ENCODE measurements at places on chromosomes 7 and 10.
A peak's percentile ranks its signal among the peaks of the same experiment; 100 is the strongest.

DNA sequence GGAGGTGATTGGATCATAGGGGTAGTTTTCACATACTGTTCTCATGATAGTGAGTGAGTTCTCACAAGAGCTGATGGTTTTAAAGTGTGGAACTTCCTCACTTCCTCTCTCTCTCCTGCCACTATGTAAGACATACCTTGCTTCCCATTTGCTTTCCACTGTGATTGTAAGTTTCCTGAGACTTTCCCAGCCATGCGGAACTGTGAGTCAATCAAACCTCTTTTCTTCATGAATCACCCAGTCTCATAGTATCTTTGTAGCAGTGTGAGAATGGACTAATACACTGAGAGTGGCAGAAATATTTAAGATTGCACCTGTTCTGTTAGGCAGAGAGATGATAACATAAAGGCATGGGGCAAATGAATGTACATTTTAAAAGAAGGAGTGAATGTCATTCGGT is 507.8 kb downstream of the SORCS3 start:
- no peak for DNase-seq

GRCh38 chr10:36681751-36682632 is 443.4 kb upstream of the ANKRD30A start:
- no peak for DNase-seq

GRCh38 chr7:12907774-12908173 is 220.3 kb downstream of the ARL4A start:
- no peak for DNase-seq

DNA sequence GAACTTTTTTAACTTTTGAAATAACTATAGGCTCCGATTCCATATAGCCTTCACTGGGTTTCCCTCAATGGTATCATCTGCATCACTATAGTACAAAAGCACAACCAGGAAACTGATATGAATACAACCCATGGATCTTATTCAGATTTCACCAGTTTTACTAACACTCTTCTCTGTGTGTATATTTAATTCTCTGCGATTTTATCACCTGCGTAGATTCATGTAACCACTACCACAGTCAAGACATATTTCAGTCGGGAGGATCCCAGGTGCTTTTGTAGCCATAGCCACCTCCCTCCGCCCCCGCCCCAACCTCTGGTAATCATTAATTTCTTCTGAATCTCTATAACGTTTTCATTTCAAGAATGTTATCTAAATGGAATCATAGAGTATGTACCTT is 82.8 kb upstream of the C7orf33 start:
- no peak for DNase-seq

DNA sequence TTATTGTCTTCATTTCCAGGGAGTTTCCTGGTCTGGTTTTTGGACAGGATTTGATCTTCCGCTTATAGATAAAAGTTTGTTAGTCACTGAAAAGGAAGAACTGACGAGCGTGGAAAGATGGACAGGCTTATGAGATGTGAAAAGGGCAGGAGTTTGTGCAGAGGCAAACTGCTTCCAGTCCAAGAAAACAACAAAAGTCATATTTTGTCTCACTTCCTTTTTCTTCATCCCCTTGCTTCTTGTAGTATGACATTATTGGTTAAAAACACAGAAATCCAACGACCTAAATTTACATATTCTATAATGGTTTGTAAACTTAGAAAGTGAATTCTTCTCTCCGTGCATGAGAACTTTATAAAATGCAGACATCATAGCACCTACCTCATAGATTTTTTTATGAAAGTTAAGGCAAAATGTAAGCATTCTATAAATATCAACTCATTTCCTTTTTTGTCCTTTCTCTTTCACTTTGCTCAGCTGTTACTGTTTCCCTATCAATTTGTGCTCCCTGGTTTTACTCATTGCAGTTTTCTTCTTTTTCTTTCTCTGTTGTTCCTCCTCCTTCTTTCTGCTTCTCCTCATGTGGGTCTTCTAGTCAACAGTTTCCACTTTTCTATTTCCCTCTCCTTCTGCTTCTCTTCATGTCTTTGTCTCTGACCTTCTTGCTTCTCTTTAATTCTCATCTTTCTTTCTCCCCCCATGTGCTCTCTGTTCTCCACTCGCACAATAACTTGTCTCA is 370.2 kb downstream of the ARL4A start:
- DNase-seq = no peak

- no peak for DNase-seq
Observed at GRCh38 chr10:47038881-47039561, 127.8 kb downstream of the PTPN20 start.

DNA sequence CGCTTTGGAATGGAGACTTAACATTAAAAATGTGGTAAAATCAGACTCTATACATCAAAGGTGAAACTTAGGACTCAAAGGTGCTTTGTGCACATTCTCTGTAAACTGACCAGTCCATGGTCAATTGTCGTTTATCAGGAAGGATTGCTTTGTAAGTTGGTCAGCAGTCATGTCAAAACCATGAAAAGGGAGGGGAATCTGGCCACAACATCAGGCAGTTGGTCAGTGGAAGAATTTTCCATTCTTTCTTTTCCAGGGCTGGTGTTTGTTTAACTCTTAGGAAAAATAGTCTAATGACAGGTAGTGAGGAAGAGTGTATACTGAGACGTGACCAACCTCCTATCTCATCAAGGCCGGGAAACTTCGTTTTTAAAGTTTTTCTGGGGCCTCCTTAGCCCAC is 226.5 kb downstream of the ADK start:
- no peak for DNase-seq

DNA sequence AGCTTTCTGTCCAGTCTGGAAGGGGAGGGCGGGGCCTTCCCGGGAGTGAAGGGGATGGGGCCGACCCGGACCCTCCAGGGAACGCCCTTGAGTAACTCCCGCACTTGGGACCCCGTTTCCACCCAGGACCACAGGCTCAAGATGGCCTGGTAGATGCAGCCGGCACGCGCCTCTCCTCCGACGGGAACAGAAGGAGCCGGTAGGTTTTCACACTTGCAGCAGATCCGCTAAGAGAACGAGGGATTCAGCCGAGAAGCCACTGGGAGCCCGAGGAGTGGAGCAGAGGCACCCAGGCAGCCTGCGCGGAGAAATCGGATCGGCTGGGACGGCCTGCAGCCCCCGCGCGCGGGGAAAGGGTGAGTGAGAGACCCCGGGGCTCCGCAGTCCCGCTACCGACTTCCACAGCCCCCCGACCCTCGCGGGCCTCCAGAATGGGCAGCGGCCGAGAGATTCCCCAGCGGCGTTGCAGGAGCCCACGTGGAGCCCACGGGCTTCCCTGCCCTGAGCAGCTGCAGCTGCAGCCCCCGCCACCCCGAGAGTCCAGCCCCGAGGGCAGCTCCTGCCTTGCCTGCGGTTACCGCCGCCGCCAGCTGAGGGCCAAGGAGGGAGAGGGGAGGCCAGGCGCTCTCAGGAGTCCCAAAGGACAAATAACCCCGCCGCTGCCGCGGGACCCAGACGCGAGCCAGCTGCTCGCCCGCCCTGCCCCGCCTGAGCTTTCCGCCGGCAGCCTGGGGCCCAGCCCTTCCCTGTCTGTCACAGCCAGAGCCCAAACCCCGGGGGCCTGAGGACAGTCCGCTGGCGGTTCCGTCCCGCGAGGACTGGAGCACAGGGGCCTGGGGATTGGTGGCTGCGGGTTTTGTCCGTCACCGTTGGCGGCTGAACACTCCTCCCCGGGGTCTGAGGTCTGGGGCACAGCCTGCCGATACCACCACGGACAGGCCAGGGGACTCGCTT is 21.8 kb downstream of the IFT22 start:
- no peak for DNase-seq

DNA sequence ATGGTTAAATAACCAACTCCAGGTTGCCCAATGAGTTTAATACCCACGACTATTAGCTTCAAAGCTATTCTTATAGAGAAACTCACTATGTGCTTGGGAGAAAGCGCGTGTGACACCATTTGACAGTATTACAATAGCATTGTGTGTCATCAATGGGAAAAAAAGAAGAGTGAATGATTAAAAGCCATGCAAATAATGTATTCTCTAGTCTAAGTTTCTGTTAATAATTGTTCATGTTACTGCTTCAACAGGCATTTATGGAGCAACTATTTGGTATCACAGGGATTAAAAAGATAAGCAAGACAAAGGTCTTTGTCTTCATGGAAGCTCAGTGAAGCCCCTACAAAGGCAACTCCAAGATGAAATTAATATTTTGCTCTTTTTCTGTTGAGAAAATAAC is 47.2 kb downstream of the CAV1 start:
- no peak for DNase-seq

DNA sequence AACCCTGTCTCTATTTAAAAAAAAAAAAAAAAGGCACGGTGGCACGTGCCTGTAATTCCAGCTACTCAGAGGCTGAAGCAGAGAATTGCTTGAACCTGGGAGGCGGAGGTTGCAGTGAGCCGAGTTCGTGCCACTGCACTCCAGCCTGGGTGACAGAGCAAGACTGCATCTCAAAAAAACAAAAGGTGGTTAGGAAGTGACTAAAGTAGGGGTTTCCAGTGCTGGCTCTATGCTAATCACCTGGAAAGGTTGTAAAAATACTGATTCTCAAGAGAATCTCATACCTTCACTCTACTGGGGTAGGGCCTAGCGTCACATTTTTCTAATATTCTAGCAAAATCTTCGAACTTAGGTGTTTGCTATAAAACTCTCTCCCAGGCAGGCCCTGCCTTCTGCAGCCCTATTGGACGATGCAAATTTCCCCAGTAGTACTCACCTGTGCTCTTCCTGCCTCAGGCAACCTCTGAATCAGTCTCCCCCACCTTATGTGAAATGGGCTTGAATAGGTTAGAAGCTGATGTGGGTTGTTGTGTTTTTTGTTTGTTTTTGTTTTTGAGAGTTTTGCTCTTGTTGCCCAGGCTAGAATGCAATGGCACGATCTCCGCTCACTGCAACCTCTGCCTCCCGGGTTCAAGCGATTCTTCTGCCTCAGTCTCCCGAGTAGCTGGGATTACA is 3.5 kb downstream of the ZP3 start:
- DNase-seq = no peak

GRCh38 chr10:4371691-4372295 is 454.2 kb upstream of the AKR1E2 start:
- DNase-seq = no peak

DNA sequence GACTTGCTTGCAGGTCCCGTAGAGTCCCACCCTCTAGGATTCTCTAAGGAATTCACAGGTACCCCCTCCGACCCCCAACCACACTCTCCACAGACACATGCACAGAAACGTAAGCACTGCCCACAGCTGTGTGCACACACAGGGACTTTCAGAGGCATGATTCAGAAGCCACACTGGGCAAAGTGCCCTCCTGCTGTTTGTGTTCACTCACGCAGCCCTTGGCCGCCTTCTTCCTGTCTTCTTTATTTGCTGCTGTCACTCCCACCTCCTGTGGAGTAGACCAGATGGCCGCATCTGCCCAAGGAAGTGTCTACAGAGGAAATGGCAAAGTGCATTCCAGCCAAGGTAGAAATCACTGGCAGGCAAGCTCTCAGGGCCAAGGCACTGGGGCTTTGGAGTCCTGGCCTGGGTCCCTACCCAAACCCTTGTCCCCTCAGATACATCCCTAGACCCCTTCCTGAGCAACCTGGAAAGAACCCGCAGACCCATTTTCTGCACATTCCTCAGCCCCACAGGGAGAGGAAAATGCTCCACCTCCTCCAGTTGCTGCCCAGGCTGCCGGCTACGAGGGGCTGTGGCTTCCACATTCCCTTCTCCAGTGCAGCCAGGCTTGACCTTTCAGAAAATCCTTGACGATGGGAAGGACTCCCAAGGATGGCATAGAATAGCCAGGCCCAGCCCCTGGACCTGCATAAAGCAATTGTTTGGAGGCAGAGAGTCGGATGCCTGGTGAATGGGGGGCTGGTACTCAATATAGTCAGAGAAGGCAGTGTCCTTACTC is 21.6 kb upstream of the GIMAP8 start:
- peak; percentile 84 for DNase-seq

GRCh38 chr10:9010093-9010492 is 955.6 kb downstream of the GATA3 start:
- DNase-seq = no peak

GRCh38 chr10:109207361-109207760 is 716.0 kb downstream of the XPNPEP1 start:
- no peak for DNase-seq

DNA sequence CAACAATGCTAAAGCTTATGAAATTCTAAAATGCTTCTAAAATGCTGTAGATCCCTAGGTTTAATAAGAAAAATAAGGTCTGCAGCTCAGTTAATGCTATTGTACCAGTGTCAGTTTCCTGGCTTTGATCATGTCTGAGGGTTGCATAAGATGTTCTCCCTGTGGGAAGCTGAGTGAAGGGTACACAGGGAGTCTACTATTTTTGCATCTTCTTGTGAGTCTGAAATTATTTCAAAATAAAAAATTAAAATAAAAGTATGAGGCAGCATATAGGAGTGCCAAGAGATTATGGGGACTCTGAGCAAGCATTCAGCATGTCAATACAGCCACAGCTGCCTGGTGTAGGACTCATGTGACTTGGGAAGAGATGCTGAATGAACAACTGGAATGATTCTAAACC is 14.7 kb downstream of the CHST15 start:
- DNase-seq = no peak

- DNase-seq = peak; percentile 59
Observed at GRCh38 chr7:131688738-131689661, 132.6 kb upstream of the PODXL start.

GRCh38 chr10:15320522-15321203 is 50.4 kb downstream of the FAM171A1 start:
- DNase-seq = no peak

- no peak for DNase-seq
Observed at GRCh38 chr7:116142850-116143249, 67.5 kb upstream of the TES start.

- DNase-seq = no peak
Observed at GRCh38 chr10:85318809-85319807, 990.7 kb downstream of the CCSER2 start.

All from HL-60 (cell line).